ENCODE measurements at places on chromosomes 6 and 20.

DNA sequence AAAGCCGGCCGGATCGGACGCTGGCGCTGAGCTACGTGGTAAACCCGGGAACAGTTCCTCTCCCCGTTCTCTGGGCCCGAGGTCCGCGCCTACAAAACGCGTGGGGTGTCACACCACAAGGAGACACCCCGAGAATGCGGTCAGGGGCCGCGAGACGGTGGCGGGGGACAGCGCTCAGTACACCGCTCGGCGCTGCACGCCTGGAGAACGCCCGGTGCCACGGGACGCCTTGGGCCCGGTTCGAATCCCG lies 670 bp downstream of the NCOA5 start:
- DNase-seq = peak; percentile 42

GRCh38 chr20:59382157-59382725 lies 81.8 kb downstream of the EDN3 start:
- DNase-seq = no peak

DNA sequence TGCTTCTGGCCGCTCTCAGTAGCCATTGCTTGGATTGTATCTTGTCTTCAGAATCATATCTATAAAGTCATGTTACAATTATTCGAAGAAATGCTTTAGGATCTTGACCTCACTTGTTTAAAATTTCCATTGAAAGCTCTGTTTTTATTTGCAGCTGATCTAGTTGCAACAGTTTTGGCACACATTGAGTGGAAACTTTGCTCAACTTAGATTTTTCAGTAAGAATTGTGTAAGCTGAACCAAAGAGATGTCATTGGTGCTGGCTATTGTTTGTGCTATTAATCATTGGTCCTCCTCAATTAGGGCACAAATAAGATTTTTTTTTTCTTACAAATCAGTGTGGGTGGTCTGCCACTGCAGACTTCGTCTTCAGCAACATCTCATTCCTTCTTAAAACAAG lies 649.2 kb downstream of the MMUT start:
- no peak for DNase-seq

DNA sequence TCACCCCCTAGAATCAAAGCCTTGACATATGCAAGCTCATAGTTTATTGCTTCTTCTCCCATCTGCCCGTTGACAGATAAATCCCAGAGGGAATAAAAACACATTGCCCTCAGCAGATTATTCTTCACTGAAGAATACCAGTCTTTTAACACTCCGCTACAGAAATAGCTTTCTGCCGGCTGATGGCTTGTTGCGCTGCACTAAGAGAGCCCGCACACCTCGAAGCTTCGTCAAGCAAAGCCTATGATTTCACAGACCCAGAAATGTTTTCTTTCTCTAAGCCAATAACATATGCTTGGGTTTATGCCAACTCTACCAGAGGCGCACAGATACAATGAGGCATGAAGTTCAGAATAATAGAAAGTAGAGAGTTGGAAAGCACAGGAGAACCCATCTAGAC lies 208.9 kb upstream of the FOXQ1 start:
- DNase-seq = no peak

DNA sequence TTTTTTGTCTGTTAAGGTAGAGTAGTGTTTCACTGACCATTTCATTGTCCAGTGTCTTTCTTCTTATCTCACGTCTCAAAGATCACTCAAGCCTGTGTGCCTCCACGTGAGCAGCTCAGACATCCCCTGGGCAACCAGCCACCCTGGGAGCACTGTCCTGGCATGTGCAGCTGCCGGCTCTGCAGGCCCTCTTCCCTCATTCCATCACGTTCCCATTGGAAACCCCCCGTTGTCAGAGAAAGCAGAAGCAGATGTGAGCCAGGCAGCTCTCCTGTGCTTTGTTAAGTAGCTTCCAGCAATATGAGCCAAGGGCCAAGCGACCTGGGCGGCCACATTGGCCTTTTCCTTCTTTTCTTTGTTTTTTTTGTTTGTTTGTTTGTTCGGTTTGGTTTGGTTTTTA lies 233.2 kb upstream of the SYNDIG1 start:
- no peak for DNase-seq

DNA sequence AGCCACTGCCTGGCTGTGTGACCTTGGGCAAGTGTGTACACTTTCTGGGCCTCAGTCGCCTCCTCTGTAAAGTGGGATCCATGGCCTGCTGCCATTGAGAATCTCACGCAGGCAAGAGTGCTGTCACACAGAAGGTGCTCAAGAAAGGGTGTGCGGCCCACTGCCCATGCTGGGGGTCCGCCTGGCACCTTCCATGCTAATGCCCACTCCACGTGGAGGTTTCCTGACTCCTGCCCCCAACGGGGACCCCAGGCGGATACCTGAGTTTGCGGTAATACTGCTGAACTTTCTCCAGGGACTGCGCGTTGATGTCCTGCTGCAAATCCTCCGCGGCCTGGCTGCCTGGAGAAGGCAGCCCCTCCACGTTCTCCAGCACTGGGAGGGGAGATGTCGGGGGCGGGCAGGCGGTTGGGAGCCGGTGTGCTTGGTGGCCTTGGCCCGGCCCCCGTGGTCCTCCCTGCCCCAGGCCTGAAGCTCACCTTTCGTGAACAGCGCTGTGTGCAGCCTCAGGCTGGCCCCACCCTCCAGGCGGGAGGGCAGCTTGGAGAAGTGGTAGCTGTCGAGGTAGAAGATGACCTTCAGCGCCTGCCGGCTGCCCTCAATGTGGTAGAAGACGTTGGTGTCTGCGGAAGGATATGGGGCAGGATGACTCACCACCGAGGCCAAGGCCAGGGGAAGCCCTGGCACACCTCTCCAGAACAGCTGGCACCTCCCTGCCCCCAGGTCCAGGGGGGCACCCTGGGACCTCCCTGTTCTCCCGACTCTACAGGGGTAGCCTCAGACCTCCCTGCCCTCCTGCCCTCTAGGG lies 195.6 kb downstream of the PREX1 start:
- DNase-seq = no peak

GRCh38 chr6:86978251-86978650 lies 40.9 kb downstream of the HTR1E start:
- DNase-seq = no peak

DNA sequence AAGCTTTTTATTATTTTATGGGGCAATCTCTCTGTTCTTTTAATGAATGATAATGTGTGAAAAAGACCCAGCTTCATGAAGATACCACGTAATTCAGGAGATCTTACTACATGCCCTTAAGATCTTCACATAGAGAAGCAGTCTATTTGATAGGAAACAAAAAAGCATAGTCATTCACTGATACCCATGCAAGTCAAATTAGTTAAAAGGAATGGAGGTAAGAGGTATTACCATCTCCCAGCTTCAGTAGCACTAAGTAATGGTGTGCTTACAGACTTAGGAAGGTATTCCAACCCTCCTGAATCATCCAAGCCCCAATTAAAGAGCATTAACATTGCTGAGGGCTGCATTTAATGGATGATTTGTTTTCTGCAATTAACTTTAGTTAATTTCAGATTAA lies 364.7 kb downstream of the SYNE1 start:
- no peak for DNase-seq

GRCh38 chr6:140440223-140440835 lies 1065.9 kb upstream of the CITED2 start:
- no peak for DNase-seq
